ENCODE measurements at places on chromosomes 4 and X.
A peak's percentile ranks its signal among the peaks of the same experiment; 100 is the strongest.

- peak; percentile 13 for DNase-seq
Measured at GRCh38 chr4:84583876-84584380, 1.0 kb downstream of the CDS1 start.

- peak; percentile 62 for DNase-seq
Measured at GRCh38 chr4:62822306-62822705, 1586.9 kb downstream of the TECRL start.

- DNase-seq = peak; percentile 84
Measured at GRCh38 chrX:54357414-54358377, at the start of gene WNK3. TSS of gene WNK3 (minus strand) at chrX:54358046.

DNA sequence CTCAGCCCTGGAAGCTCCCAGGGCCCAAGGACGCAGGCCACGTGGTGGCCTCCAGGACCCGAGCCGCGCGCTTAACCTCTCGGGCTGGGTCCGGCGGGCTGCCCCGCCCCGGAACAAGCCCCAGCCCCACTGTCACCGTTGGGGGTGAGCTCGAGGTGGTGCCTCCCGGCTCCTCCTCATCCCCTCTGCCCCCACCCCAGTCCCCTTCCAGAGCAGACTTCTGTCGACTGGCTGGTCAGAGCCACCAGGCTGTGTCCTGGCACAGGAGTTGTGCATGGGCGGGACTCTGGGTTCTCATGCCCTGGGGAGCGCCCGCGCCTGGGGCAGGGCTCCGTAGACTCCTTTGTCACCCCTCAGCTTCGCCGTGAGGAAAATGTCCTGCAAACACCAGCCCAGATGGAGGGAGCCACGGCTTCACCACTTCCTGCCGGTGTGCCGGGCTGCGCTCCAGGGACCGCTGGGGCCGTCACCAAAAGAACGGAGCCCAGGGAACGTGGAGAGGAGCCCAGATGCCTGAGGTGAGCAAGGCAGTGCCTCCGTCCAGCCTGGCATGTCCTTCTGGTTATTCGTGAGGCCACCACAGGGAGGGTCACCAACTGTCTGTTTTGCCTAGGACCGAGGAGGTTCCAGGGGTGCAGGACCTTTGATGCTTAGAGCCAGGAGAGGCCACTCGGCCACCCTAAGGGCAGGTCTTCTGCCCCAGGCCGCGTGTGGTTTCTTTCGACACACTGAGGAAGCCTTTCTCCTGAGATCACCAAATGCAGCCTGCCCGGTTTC, 7.1 kb upstream of the RGS12 start:
- peak; percentile 67 for DNase-seq

- no peak for DNase-seq
Measured at GRCh38 chr4:125994430-125994829, 679.7 kb downstream of the FAT4 start.

GRCh38 chr4:175789647-175790046, 22.4 kb downstream of the GPM6A start:
- DNase-seq = peak; percentile 56

DNA sequence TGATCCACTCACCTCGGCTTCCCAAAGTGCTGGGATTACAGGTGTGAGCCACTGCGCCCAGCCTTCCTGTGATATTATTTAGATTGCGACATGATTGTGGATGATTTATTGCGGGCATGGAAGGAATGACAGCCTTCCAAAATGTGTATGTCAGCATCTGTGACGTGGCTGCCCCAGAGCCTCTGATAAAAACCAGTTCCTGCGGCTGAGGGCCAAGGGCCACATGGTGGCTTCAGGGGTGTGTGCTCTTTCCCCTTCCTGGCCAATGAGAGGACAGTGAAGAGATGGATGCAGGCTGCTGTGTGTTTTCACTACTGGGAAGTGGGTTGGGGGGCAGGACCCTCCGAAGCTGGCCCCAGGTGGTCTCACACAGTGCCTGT, 57.4 kb upstream of the HGFAC start:
- no peak for DNase-seq

DNA sequence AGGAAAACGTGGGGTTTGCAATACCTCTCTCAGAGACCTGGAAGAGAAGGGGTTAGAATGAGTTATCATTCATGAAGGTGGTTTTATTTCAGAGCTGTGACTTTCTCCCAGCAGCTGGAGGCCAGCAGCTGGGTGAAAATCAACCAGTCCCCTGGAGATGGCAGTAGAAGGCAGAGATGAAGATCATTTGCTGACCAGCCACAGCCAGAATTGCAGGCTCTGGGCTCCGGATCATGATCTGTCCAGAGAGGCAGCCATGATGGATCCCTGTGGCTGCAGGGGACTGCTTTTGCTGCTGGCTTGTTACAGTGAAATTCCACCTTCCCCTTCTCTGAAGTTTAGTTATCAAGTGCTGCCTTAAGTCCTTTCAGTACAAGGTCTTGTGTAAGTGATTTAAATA, 46.9 kb upstream of the TAB3 start:
- no peak for DNase-seq

DNA sequence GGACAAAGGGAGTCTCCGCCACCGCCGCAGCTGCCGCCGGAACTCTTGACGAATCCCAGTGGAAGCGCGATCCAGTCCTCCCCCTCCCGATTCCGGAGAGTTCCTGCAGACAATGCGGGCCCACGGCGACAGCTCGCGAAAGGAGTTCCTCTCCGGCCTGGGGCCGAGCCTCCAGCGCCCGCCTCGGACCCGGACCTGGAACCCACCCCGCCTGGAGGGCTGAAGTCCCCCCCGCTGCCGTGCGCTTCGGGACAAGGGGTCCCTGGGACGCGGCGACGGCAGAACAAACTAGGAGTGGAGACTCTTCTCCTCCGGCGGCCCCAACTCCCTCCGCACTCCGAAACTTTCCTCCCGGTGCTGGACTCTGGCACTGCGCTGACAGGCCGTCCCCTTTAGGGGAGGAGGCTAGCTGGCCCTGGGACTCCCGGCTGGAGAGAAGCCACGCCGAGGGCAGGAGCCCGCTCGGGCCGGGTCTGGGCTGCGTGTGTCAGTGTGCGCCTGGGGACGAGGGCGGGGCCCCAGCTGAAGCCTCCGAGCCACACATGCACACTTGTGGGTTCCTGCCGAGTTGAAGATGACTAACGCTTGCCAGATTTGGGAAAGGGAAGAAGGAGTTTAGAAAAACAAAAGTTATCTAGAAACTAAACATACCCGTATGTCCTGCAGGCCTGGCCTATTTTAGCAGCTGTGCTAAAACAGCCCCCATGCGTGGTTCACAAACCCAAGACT, at the start of gene ANTXR2:
ANTXR2 (minus strand) TSS at position 486 of the 729 bp plus-strand sequence. CDS start 669 bp downstream, outside the sequence.
- DNase-seq = peak; percentile 75

DNA sequence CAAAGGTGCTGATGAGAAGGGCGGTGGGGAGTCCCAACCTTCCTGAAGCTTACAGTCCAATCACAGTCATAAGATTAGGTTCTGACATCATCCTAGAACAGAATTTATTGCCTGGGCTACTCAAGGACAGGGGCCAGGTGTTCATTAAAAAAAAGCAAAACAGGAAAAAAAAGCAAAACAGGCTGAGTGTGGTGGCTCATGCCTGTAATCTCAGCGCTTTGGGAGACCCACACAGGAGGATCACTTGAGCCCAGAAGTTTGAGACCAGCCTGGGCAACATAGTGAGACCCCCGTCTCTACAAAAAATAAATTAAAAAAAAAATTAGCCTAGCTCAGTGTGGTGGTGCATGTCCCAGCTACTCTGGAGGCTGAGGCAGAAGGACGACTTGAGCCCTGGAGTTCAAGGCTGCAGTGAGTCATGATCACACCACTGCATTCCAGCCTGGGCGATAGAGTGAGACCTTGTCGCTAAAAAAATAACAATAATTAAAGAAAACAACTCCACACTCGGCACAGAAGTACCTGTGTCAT, 3.0 kb downstream of the RAB9A start:
- DNase-seq = no peak

DNA sequence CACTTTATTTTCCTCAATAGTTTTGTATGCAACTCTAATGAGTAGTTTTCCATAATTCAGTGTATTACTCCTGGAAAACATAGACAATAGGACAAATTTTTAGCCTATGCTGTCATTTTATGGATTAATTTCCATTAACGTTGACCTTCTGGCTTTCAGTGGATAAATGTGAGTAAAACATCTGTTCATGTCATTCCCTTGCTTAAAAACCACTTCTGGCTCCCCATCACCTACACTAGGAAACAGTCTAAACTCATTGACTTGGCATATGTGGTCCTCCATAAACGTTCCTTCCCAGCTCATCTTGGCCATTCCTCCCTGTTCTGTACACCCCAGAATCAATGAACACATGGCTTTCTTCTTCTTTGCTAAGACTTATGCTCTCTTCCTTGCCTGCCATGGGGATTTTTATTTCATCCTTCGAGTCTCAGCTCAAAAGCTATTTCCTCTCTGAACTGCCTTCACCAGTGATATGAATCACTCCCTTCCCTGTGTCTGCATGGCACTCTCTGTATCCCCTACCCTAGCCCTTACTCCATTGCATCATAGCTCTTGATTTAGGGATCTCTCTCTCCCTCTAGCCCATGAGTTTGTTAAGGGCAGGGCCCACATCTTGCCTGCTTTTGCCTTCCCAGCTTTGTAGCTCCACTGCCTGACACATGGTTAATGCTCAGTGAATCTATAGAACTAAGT, 34.8 kb downstream of the DOCK11 start:
- DNase-seq = no peak

GRCh38 chrX:2698604-2699003, 7.5 kb downstream of the CD99 start:
- DNase-seq = no peak

DNA sequence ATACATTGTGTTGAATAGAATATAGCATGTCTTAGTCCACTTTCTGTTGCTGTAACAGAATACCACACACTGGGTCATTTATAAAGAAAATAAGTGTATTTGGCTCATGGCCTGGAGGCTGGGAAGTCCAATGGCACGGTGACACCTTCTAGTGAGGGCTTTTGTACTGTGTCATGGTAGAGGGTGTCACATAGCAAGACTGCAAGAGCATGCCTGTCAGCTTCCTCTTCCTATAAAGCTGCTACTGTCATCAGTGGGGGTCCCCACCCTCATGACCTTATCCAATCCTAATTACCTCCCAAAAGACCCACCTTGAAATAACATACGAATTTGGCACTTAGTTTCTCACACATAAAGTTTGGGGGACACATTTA, 193.2 kb downstream of the PTTG2 start:
- DNase-seq = no peak

DNA sequence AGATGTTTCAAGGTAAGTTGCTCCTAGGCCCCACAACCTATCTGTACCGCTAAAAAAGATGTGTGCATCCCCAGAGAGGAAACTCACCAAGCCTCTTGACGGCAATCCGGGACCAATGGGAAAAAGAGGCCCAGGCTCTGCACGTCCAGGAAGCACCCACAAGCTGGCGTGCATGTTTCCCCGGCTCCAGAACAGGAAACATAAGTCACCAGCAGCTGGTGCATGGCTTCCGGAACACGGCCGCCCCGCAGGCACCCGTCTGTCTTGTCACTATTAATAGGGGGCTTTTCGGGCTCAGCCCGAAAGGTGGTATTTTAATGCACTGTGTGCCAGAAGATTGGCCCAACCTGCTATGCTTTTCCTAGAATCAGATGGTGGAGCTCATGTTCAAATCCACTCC, 22.2 kb downstream of the CRMP1 start:
- no peak for DNase-seq

GRCh38 chr4:156896527-156896926, 75.1 kb downstream of the PDGFC start:
- no peak for DNase-seq
